ENCODE measurements at places on chromosomes 6 and 20.
A peak's percentile ranks its signal among the peaks of the same experiment; 100 is the strongest.

- peak; percentile 99 for DNase-seq
These were observed 41.0 kb downstream of the CYP24A1 start for GRCh38 chr20:54132612-54133433.

DNA sequence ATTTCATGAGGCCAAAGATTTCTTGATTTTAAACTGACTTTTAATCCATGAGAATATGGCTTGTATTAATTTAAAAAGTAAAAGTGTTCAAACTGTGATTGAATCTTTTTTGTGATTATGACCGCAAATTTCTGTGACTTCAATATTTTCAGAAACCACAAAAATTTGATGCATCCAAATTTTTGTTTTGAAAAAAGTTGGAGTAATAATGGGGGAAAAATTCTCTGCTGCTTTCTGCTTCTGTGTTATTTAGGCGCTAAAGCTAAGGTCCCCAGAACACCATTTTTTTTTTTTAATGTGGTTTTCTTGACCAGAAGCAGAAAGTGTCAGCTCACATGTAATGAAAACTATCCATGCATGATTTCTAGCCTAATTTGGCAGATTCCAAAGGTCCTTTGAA lies 65.3 kb downstream of the GRIK2 start:
- DNase-seq: no peak

DNA sequence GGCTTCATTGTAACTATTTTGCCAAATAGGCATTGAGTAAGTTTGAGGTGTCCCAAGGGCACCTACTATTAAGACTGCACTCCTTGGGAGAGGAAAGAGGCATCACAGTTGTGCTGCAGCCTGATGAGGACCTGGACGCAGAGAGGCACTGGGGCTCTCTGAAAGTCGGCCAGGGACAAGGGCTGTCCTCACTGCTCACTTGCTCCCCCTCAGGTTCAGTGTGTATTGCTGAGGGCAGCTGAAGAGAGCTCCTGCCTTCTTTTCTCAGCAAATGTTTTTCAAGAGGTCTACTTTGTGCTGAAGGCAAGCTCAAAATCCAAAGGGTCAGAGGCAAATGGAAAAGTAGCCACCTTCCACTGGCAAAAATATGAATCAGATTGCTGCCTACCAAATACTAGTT lies 331.8 kb downstream of the RIMS1 start:
- peak; percentile 15 for DNase-seq

- peak; percentile 76 for DNase-seq
These were observed 234.9 kb downstream of the BCKDHB start for GRCh38 chr6:80341330-80341729.

DNA sequence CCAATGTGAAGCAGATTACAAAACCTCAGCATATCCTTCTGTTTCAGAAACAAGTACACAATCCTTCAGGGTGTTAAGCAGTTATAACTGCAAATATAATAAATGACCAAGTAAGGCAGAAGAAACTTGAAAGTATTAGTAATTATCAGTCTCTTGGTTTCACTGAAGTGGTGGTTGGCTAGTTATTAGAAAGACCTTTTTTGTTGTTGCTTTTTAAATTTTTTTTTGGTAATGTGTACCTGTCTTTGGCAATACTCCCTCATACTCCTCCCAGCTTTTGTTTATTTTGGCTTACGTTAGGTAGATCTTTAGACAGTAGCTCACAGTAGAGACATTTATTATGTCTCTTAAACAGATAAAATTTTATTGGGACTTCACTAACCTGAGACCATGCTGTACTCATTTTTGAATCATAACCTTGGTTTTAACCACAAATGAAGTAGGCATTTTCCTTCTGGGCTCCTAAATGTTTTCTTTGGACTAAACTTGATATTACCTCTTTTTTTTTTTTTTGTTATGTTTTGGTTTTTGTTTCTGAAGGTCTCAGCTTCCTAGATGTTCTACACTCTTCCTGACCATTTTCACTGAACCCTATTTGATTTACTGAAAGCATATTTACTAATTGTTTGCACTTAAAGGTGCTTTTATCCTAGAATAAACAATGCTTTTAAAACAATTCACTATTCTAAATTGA lies 6.4 kb downstream of the CD2AP start:
- peak; percentile 87 for DNase-seq

DNA sequence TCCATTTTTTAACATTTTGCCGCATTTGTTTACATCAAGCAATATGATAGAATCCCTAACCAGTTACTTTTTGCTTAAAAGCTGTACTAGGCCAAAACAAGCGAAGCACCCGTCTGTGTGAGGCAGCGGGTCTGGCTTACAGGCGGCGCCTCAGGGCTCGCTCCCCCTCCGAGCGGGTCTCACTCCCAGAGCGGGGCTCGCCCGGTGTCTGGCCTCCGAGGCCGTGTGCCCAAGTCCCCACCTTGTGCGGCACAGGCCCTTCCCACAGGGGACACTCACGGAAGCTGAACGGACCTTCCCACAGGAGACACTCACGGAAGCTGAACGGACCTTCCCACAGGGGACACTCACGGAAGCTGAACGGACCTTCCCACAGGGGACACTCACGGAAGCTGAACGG lies 23.4 kb downstream of the ZBTB46 start:
- no peak for DNase-seq

DNA sequence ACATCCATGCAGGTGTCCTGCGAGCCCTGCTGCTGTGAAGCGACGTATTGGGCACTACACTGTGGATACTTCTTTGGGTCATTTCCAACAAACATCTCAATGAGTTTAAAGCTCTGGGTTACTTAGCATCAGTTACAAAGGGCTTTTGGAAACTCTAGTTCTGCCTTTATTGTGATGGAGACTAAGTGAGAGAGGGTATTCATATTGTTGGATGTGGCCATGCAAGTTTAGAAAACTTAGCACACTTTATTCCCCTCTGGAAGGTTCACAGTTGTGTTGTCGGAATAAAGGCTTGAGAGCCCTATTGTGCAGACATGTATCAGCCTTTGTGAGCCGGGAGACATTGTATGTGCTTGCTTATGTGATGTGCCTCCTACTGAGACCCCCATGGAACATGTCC lies 22.1 kb downstream of the DUSP22 start:
- no peak for DNase-seq

DNA sequence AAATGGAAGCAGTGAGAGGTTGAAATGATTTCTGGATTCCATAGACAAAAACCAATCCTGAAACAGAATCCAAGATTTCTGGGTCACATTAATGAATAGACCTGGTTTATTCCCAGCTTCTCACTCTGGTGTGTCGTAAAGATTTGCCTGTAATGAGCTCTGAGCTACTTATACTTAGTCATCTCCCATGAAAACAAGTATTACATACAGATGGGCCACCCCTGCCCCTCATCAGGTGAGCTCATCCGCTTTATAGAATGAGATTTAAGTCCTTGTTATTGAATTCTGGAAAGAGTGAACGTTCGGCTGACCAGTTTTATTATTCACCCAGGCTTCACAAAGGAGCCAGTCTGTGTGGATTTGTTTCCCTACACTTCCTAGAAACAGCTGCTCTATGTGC lies 47.1 kb upstream of the TMEM181 start:
- no peak for DNase-seq

- DNase-seq: no peak
These were observed 499.6 kb downstream of the RFPL4B start for GRCh38 chr6:112846681-112847080.

GRCh38 chr6:77425671-77426070 lies 37.6 kb downstream of the HTR1B start:
- peak; percentile 50 for DNase-seq

DNA sequence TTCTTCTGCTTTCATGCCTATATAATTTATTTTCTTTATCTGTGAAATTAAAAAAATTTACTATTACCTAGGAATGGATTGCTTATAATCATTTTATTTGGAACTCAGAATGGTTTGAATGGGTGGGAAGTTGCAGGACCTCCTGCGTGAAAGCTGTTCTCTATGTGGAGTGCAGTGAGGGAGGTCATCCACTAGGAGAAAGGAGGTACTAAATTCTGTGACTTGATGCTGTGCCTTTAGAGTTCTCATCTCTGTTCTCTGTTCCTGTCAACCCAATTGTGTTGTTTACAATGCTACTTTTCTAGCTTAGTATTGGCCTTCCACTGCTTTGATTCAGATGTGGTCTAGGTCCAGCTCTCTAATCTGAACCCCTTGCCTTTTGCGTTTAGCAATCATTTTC lies 65.0 kb upstream of the HIVEP1 start:
- no peak for DNase-seq

DNA sequence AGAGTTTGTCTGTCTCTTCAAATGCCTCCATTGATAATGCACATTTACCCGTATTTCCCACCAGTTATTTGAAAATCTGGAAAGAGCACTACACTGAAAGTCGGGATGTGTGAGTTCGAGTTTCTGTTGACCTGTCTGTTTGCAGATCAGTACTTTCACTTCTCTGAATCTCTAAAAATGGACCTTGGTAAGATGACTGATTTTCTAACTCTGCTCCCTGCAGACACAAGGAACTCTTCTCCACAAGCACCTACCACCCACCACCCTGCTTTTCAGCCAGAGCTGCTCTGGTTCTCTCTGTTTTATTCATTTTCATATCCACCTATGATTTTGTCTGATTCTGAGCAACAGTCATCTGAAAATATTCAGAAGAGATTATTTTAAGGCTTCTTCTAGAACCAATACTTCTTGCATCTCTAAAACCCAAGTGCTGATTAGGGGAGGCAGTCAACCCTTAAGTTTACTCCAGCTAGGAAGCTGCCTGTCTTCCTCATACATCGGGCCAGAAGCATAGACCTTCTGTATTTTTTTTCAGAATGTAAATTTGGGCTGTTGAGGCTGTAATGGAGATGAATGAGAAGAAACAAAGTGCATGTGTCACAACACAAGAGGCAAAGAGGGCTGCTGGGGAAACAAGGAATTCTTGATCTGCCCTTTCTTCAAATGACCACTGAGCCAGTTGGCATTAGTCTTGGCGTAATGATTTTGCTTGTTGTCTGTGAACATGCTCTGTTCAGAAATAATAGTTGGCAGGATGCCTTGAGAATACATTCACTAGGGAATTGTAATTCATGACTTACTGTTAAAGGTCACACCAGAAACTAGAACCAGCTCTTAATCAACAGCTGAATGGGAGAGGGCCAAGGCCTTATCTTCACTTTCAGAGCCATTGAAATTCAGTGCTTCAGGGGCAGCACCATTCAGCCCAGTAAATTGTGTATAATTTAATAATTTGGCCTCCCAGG lies 85.4 kb upstream of the MYLIP start:
- no peak for DNase-seq

- no peak for DNase-seq
These were observed 126.4 kb downstream of the PHACTR3 start for GRCh38 chr20:59730722-59731121.

- DNase-seq: no peak
These were observed 177.6 kb upstream of the LRFN2 start for GRCh38 chr6:40764726-40765125.

DNA sequence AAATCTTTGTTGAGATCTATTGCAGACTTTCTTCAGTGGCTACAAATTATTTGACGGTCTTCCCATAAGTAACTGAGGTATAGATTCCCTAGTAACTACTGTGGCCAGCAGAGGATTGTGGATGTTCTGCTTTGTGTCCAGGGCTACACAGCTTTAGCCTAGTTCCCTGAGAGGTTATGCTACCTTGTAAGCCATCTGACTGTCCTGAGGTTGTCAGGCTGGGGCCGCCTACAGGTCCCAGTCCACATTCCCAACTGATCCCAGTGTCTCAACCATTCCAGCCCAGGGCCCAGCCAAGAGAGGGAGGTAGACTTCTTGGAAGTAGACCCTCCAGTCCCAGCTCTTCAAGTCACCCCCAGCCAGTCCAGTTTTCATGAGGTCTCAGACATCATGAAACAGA lies 57.7 kb downstream of the BANF2 start:
- DNase-seq: no peak

GRCh38 chr20:58374027-58374850 lies 14.8 kb upstream of the VAPB start:
- no peak for DNase-seq

Measured in fibroblast of lung (primary cell).